GDM1 (cell line): ENCODE measurements at places on chromosomes 13 and 19.

GRCh38 chr19:17893766-17894165 is 22.0 kb downstream of the SLC5A5 start:
- no peak for DNase-seq

- no peak for DNase-seq
These were observed 362.3 kb downstream of the COG6 start for GRCh38 chr13:40017662-40018262.

- no peak for DNase-seq
These were observed 27.4 kb upstream of the CACTIN start for GRCh38 chr19:3653865-3654513.

GRCh38 chr13:25001476-25002206 is 94.3 kb upstream of the PABPC3 start:
- DNase-seq = no peak

DNA sequence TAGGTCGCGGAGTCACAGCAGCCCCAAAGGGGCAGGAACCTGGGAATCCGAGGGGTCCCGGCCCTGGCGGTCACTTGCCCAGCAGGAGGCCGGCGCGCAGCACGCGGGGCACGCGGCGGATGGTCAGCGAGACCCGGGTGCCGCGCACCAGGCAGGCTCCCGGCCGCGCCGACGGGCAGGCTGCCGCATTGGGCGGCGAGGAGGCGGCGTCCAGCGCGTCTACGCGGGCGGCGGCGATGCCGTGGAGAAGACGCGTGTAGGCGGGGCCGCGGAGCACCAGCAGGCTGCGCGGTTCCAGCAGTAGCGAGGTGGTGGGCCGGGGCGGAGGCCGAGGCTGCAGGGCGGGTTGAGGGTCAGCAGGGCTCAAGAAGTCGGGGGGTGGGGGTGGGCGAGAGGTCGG is 607 bp upstream of the SYNE4 start:
- DNase-seq = no peak

DNA sequence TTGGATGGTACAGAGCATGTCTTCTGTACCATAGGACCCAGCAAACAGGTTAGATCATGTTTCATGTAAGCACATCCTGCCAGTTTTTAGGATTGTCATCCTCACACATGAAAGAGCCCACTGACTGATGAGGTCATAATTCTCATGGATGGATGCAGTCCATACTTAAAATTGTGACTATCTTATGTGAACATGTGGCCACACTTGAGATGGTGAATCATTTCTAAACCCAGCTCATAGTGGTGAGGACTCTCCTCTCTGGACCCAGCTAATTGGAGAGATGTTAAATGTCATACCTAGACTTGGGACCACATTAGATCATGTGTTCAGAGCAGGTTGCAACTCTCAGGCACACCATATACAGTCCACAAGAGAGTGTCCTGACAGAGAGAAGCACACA is 24.8 kb upstream of the ZNF254 start:
- DNase-seq = no peak

DNA sequence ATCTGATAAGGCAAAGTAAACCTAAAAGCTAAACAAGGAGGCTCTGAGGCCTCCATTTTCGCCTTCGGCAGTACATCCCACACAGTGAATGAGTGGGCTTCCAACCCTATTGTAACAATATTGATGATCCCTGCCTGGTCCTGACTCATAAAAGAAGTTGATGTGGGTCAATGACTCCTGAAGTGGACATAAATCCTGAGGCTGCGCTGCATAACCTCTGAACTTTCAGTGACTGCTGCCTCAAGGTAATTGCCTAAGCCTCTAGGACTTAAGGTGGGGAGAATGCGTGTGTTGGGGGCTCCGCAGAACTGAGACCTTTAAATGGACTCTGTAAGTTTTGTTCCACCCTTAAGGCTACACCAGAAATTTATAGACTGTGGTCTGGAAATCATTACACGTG is 42.6 kb downstream of the SIAH3 start:
- DNase-seq = no peak

GRCh38 chr13:40387775-40388174 is 278.7 kb downstream of the FOXO1 start:
- DNase-seq = no peak
